GM12891 (cell line): ENCODE measurements at places on chromosomes 3 and 15.

DNA sequence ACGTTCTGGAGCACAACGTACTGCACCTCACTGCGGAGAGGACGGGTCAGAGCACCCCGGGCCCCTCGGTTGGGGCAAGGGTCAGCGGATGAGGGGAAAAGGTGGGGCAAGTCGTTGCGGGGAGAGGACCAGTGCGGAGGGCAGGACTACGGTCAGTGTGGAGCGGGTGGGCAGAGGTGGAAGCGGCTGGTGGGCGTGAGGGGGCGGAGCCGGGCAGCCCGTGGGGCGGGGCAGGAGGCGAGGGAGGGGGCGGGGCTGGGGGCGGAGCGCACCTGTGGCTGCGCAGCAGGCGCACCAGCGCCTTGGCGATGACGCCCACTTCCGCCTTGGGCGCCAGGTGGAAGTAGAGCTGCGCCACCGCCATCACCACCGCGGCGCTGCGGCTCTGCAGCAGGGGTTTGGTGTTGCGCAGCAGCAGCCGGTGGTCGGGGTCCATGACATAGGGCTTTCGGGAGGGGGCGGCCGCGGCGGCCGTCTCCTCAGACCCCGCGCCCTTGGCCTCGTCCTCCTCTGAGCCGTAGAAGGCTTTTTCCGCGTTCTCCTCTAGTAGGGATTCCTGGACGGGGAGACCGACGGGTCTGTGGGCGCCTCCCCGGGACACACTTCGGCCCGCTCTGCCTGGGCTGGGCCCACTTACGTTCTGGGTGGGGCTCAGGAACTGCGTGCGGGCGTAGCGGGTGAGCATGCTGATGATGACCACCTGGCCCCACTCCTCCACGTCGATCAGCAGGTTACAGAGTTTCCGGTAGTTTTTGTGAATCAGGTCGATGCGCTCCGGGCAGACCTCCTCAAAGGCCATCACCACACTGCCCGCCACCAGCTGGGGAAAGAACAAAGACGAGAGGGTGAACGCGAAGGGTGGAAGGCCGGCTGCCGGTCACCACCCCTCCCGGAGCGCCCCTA lies 29.2 kb downstream of the AP3B2 start:
- peak; percentile 62 for DNase-seq

DNA sequence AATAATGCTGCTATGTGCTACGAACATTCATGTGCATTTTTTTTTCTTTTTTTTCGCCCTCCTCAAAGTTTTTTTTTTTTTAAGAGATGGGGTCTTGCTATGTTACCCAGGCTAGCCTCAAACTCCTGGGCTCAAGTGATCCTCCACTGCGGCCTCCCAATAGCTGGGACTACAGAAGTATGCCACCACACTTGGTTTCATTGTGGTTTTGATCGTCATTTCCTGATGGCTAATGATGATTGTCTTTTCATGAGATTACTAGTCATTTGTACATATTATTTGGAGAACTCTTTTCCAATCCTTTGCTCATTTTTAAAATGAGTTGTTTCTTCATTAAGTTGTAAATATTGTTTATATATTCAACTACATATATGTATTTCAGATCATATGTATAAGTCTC lies 48.8 kb downstream of the FBXO22 start:
- no peak for DNase-seq

- no peak for DNase-seq
Observed at GRCh38 chr15:46441294-46442062, 806.6 kb downstream of the SQOR start.

DNA sequence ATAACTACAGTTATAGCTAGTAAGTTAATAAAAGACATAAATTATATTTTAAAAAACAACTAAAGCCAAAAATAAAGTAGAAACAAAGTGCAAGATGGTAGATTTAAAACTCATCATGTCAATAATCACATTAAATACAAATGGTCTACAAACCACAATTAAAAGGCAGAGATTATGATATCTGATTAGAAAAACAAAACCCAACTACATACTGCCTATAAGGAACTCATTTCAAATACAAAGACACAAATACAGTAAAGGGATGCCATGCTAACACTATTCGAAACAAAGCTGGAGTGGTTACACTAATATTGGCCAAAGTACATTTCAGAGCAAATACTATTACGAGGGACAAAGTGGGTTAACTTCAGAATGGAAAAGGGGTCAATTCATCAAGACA lies 426.5 kb downstream of the SHQ1 start:
- no peak for DNase-seq

DNA sequence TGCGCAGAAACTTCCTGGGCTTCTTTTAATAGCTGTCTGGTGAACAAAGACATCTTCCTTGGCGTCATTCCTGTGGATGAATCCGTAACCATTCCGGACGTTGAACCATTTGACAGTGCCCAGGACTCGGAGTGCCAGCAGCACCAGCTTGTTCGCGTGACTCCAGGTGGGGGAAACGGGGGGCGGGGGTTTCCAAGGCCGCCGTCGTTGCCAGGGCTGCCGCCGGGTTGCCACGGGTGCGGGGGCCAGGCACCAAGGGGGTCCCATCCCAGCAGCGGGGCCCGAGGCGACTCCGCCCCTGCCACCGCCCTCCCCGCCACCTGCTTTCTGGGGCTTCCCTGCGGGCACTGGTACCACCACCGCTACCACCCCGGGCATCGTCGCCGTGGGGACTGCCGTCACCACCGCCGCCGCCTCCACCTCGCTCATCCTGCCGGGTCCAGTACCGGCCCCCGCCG lies 22.8 kb downstream of the RGMA start:
- no peak for DNase-seq

DNA sequence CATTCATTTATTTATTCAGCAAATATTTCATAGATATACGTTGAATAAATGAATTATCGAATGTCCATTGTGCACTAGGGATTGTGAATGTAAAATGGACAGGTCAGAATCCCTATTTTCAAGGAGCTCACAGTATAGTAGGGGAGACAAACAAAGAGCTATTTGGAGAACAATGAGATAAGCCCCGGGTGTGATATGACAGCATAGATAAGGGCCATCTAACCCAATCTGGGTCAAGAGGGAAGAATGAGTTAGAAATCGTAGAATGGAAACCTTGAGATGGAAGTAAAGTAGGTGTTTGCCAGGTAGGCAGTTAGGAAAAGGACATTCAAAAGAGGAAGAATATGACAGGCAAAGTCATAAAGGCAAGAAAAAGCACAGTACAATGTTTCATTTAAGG lies 132.2 kb upstream of the GOLGA6L4 start:
- no peak for DNase-seq

- DNase-seq = no peak
Observed at GRCh38 chr3:71997066-71997653, 212.2 kb upstream of the PROK2 start.

GRCh38 chr15:63348392-63348791 lies 33.3 kb downstream of the CA12 start:
- DNase-seq = no peak

- no peak for DNase-seq
Observed at GRCh38 chr3:45607790-45608189, 13.2 kb downstream of the LIMD1 start.

GRCh38 chr3:38606561-38606960 lies 42.9 kb downstream of the SCN5A start:
- no peak for DNase-seq

GRCh38 chr3:11956781-11957180 lies 47.4 kb upstream of the SYN2 start:
- no peak for DNase-seq

DNA sequence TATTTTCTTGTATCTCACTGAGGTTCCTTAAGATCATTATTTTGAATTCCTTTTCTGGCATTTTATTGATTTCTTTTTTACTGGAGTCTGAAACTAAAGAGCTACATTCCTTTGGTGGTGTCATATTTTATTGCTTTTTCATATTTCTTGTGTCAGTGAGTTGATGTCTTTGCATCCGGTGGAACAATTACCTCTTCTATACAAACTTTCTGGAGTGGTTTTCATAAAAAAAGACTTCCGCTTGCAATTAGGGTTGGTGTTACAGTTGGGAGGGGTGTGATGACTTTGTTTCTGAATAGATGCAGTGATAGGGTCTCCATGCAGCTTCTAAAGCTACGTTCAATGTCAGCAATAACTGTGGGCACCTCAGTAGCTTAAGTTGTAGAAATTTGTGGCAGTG lies 181.7 kb downstream of the LPP start:
- DNase-seq = no peak

DNA sequence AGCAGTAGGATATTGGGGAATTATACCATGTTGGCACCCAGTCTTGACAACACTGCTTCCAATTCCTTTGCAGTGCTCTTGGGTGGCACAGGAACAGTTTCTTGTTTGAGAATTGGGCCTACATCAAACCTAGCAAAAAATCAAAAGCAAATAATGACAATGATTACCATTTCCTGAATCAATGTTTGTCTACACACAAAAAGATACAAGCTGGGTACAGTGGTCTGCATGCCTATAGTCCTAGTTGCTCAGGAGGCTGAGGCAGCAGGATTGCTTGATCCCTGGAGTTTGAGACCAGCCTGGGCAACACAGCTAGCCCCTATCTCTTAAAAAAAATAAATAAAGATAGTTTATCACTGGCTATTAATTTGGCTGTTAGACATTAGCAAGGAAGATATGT lies 8.0 kb downstream of the MTFMT start:
- DNase-seq = no peak

DNA sequence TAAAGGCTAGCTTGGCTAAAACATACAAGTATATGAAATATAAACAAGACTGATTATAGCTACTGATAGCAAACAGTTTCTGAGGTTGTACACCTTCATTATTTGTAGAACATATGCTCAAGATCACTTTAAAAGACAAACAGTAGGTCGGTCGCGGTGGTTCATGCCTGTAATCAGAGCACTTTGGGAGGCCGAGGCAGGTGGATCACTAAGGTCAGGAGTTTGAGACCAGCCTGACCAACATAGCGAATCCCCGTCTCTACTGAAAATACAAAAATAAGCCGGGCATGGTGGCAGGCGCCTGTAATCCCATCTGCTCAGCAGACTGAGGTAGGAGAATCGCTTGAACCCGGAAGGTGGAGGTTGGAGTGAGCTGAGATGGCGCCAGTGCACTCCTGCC lies 80.3 kb downstream of the SMARCC1 start:
- no peak for DNase-seq

DNA sequence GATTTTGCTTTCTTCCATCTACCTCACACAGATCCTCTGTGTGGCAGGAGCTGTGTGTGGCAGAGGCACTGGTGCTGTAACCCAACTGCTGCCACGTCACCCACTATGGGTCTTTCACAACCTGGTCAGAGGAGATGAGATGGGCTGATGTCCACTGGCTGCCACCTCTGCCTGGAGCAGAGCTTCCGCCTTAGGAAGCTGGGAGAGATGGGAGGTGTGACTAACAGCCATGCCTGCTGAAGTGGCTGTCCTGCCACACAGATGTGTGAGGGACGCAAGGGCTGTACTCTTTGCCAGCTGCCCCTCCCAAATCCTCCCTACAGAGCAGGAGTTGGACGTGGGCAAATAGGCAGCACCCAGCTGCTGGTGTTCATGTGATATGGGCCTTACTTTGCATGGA lies 329.5 kb downstream of the GABRB3 start:
- DNase-seq = no peak

- no peak for DNase-seq
Observed at GRCh38 chr3:97181704-97182103, 367.3 kb downstream of the EPHA6 start.

DNA sequence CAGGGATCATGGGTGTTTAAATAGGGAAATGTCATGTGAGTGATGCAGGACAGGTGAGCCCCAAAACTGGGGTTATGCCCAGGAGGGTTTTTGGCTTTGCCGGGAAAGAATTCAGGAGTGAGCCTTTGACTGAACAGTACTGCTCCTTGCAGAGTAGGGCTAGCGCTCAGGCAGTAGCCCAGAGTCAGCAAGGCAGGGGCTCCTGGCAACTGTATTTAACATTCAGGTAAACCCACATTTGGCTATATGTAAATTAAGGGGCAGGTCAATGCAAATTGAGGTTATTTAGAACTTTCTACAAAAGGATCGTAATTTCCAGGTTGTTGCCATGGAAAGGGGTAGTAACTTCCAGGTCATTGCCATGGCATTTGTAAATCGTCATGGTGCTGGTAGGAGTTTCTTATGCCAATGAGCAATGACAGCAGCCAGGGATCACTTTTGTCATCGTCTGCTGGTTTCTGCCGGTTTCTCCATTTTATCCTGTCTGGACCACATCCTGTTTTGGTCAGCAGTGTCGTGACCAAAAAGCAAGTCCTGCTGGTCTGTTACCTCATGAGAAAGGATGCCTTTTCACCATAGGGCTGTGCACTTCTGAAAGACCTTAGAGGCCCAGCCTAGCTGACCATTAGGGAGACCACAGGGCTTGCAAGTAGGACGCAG lies 24.3 kb downstream of the MTHFS start:
- no peak for DNase-seq

- no peak for DNase-seq
Observed at GRCh38 chr3:112096176-112096575, 10.0 kb downstream of the C3orf52 start.

DNA sequence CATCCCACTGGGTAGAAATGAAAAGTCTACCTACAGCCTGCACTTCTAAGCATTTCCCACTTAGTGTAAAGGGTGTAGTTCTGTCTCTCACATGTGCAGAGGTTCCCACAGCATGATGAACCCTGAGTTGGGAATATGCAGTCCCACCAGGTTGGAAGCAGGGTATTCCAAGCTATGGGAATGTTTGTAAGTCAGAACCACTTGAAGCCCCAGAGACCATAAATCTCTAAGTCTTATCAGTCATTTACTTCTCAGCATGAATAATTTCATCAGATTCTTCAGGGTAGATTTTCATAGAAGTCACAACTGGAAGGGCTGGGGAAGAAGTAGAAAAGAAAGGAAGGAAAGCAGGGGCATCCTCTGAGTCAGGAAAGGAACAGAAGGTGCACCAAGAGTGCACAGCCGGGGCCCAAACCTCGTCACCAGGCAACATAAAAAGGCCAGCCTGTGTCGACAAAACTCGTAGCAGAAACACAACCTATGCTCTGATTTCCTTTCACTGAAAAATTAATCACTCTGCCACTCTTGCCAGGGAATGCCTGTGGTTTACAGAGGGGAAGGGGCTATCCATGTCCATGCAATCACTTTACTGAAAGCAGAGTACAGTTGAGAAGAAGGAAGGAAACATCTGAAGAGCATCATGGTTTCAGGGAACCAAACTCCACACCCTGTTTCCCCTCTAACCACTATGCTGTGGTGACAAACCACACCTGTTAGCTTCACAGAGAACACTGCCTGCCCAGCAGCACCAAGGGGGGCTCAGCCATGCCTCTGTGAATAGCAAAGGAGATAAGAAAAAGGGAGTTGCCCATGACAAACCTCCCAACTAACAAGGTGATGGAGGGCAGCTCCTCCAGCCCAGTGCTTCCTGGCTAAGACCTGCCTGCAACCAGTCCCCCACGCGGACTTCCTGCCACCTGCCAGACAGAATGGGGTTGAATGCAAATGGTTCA lies 40.5 kb downstream of the SH3BP5 start:
- DNase-seq = peak; percentile 47

- DNase-seq = no peak
Observed at GRCh38 chr15:90367576-90367975, 15.5 kb downstream of the ZNF774 start.

- DNase-seq = peak; percentile 0
Observed at GRCh38 chr3:81910244-81910852, 148.9 kb upstream of the GBE1 start.

- no peak for DNase-seq
Observed at GRCh38 chr15:31381801-31382712, 55.4 kb downstream of the KLF13 start.

- DNase-seq = no peak
Observed at GRCh38 chr3:106261396-106261795, 392.6 kb upstream of the CBLB start.

- DNase-seq = no peak
Observed at GRCh38 chr3:191290311-191291025, 38.7 kb upstream of the CCDC50 start.

- DNase-seq = no peak
Observed at GRCh38 chr3:155102329-155102728, 22.2 kb downstream of the MME start.

GRCh38 chr3:159128628-159129027 lies 326.8 kb downstream of the MFSD1 start:
- DNase-seq = no peak
